Ecto neural progenitor cell (in vitro differentiated cells): ENCODE measurements at places on chromosomes 3 and 15.

DNA sequence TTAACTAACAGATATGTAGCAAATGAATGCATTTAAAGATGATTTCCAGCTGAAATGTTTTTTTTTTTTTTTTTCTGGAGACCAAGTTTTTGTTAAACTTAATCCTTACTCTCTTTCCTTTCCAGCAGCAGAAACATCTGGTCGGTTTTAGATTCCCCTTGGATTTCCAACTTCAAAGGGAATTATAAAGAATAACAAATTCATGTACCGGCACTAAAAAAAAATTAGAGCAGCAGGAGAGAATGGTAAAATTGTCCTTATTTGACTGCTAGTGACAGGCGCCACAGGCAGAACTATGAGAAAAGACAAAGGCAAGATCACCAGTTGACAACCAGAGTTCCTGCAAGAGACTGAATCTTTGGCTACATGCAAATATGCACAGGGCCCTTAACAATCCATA is 393.3 kb downstream of the TIGIT start:
- DNase-seq, result no peak

GRCh38 chr3:57397175-57398026 is 104.9 kb upstream of the ASB14 start:
- peak; percentile 47 for DNase-seq

DNA sequence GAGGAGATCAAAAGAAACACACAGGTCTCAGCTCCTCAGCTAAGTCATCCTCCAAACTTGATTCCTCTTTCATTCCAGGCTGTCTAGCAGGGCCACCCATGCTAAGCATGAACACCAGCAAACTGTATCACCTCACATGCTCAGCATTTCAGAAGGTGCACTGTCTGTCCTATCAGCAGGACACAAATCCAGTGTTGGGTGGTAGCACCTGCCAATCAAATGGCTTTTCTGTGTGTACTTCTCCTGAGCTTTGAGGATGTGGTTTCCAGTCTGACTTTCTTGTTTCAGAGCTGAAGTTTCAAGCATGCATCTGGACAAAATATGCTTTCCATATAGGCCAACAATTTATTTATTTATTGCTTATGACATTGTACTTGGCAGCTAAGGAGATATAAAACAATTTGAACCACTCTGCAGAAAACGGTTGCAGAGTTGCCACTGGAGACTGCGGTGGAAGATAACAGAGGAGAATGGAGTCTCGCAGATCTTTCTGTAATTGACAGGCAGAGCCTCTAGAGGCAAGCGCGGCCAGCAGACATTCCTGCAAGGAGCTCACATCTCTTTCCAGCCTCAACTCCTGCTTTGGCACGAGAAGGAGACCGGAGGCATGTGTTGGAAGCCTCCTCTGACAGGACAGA is 167.1 kb upstream of the WNT5A start:
- DNase-seq, result no peak

GRCh38 chr3:188931531-188931930 is 240.2 kb upstream of the TPRG1 start:
- DNase-seq, result no peak

DNA sequence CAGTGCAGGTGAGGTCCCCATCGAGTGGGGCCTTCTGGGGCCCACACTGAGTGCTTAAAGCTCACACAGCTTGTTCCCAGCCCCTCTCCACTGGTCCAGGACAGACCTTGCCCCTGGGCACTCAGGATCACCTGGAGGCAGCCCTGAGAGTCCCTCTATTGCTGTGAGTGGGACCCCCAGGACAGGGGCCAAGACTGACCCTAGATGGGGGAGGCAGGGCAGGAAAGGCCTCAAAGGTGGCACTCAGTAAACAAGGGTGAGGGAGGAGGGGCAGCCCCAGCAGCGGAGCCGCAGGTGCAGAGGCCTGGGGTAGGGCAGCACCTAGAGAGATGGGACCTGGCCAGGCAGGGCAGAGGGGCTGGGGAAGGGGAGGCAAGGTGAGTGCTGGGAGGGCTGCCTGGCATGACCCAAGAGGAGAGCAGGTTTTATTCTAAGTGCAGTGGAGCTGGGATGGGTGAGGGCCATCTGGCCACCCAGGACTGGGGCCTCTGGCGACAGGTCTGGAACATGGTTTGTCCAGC is 27.9 kb downstream of the CFAP100 start:
- no peak for DNase-seq

DNA sequence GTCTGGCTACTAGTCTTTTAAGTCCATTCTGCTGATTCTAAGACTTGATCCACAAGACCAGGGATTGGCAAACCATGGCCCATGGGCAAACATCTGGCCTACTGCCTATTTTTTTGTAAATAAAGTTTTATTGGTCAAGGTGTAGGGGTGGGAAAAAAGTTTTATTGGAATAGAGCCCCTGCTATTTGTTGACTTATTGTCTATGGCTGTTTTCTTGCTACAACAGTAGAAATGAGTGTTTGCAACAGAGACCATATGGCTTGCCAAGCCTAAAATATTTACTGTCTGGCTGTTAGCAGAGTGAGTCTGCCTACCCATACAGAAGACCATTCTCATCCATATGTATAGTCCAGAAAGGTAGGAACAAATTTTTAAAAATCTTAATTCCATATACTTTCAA is 106.4 kb downstream of the PTPRG start:
- DNase-seq, result no peak

DNA sequence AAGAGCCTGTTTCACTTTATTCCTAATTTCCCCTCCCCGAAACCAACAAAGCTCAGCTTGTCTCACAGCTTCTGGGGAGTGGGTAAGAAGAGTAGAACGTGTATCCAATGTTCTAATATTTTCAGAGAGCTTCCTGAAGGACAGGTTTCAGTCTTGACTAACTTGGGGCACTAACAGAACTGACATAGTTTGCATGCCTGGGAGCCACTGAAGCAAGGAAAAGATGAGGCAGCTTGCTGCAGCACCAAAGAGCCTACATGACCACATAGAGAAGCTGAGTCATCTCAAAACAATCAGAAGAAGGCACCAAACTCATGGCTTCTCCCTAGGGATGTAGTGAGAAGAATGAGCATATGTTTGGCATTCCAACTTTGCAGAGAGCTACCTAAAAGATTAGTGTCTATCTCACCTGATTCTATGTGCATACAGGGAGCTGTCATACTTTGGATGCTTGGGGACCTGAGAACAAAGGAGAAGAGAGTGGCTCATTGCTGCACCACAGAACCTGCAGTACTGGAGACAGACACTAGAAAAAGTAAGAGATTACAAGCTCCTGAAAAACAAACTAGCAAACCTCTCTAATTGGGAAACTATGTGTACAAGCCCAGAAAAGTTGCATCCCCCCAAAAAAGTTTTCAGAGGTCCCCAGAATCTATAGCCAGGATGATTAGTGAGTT is 86.9 kb downstream of the DCLK3 start:
- no peak for DNase-seq

DNA sequence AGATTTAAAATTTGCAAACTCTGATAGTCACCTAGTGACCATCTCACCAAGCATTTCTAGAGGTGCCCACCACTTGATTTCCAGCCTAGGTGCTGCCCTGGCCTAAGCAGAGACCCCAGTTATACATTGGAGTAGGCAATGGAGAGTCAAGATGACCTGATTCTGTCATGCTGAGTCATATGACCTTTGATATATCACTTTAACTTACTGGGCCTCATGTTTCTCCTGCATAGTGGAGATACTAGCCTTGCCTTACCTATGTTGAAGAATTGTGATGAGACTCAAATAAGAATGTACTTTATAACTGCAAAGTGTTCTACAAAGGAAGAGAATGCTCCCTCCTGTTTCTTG is 75.5 kb upstream of the XCR1 start:
- DNase-seq, result no peak

- no peak for DNase-seq
Observed at GRCh38 chr15:76844096-76844495, 61.0 kb downstream of the SCAPER start.

GRCh38 chr3:26655231-26655630 is 32.7 kb downstream of the LRRC3B start:
- no peak for DNase-seq

DNA sequence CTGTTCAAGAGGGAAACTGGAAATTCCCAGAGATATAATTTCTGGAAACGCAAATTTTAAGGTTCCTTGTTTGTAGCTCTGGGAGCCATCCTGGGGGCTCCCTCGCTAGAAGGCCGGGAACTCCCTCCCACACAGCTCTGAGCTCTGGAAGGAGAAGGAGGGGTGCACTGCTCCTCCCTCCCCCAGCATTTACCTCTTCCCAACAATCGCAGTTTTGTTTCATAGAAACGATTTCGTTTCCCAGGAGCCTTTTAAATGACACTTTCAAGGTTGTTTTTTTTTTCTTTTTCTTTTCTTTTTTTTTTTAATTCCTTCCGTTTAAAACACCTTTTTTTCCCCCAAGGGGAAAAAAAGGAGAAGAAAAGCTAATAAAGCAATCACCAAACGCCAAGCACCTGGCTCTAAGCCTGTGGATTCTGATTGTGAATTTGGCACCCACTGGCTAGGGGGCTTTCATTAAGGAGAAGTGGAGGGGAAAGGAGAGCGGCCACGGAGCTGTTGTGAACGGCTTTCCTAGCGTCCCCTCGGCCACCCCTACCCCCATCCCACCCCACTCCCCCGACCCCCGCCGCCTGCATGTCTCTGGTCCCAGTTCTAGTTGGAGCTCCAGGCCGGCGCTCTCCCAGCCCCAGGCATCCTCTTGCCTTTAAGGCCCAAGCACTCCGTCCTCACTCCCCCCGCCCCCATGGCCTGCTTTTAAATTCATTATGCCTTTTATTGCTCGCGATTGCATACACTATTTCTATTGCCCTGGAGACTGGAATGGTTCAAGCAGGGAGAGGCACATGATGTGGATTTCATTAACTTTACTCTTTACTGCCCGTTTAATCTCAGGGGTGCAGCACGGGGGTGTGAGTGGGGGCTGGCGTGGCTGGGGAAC is 13.6 kb upstream of the CCDC33 start:
- DNase-seq, result no peak

DNA sequence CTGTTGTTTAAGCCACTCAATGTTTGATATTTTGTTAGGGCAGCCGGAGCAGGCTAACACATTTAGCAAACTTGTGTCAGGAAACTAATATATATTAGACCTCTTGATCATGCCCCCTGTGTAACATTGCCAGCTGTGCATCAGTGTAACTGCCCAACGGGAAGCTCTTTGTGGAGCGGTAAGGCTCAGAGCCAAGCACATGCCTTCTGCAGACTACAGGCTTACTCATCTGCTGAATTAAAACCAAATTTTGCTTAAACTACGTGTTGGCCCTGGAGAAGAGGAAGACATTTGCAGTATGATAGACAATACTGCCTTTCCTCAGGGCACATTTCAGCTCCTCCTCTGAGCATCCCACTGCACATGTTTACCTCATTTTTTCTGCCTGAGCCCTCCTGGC is 50.5 kb upstream of the KCNMB2 start:
- no peak for DNase-seq

GRCh38 chr15:95440712-95441111 is 889.8 kb upstream of the NR2F2 start:
- no peak for DNase-seq
